GOT3 (cell line): ENCODE measurements at places on chromosomes 6 and 20.

GRCh38 chr6:68649669-68650068, 14.6 kb downstream of the ADGRB3 start:
- no peak for DNase-seq

- no peak for DNase-seq
Observed at GRCh38 chr20:10047427-10047826, 12.6 kb downstream of the ANKEF1 start.

DNA sequence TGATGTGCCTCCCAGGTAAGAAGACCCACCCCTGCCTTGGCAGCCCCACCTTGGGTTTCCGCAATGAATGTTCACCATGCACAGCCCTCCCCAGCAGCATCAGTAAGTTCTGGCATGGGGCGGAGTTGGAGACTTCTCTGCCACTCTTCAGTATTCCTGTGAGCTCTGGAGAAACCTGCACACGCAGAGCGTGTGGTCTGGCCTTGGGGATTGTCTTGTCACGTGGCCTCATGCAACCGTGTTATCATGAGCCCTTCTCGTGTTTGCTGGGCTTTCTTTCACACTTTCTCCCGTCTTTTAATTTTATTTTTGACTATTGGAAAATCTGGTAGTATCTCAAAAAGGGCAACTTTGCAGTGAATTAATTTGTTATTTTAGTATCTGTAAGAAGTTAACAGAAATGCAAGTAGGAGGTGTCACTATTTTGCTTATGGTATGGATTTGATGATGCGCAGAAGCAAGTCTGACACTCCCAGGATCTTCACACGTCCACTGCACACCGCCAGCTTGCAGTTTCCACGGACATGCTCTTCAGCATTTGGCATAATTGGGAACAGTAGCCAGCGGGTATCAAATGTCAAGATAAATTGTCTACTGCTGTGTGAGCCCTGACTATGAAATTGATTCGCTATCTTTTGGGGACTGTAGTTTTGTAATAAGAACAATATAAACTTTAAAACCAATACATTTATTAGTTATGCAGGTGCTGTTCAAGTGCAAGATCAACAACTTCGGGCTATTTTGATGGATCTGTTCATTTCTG, 463.5 kb downstream of the QKI start:
- DNase-seq: no peak

GRCh38 chr6:151285122-151285521, 45.4 kb downstream of the AKAP12 start:
- no peak for DNase-seq

GRCh38 chr6:107305391-107305790, 154.0 kb downstream of the PDSS2 start:
- DNase-seq: no peak

DNA sequence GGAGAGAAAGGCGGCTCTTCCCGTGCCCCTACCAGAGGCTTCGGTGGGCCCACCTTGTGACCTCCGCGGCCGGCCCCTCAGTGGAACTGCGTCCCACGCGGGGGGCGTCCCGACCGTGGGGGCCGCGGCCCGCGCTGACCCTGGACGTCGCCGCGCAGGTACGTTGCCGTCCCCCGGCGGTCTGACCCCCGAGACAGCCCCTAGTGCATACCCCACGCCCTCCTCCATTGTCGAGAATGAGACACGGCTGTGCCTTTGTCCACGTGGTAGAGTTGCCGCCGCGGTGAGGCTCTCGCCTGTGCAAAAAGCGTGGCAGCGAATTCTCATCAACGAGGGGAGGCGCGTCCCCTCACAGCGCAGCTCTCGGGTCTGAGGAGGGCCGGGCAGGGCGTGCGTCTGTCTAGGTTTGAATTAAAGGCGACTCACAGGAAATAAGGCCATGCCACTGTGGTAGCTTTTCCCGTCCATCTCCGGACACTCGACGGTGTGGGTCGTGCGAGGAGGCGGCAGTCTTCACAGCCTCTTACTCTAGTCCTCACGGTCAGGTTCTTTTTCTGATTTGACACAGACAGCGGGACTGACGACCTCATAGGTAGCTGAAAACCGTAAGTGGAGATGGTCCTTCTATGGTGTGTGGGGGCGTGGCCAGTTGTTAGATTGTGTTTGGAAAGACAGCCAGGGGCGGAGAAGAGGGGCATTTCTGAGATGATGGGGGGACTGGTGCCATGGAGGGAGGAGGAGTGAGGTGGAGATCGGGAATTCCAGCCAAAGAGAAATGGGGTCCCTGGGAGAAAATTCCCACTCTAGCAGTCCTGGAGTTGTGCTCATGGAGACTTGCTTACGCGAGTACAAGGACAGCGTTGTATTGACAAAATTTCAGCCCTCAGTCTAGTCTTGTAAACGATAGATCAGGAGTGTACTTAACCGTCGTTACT, 580 bp downstream of the NXT1 start:
- DNase-seq: peak; percentile 25

GRCh38 chr6:92521553-92521952, 897.8 kb downstream of the EPHA7 start:
- DNase-seq: no peak

- no peak for DNase-seq
Observed at GRCh38 chr20:33629979-33630378, 32.1 kb upstream of the C20orf144 start.

GRCh38 chr6:113276601-113277000, 580.5 kb upstream of the MARCKS start:
- no peak for DNase-seq

DNA sequence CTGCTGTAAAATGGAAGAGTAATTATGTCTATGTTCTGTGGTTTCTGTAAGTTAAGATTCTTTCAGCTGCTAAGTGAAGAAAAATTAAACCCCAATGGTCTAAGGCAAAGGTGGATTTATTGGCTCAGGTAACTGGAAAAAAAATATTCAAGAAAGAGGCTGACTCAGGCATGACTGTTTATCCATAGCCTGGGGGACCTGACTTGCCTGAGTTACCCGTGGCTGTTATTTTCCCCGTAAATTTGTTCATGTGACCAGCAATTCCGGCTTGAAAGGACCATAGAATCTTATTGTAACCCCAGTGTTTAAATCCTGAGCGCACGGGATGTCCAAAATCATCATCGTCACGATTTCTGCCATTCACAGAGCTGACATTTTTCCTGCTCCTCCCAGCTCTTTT, 32.3 kb upstream of the SULF2 start:
- DNase-seq: no peak

GRCh38 chr6:108598305-108598863, 37.7 kb downstream of the FOXO3 start:
- DNase-seq: no peak

- no peak for DNase-seq
Observed at GRCh38 chr6:147507162-147508041, 1.1 kb upstream of the SAMD5 start.

DNA sequence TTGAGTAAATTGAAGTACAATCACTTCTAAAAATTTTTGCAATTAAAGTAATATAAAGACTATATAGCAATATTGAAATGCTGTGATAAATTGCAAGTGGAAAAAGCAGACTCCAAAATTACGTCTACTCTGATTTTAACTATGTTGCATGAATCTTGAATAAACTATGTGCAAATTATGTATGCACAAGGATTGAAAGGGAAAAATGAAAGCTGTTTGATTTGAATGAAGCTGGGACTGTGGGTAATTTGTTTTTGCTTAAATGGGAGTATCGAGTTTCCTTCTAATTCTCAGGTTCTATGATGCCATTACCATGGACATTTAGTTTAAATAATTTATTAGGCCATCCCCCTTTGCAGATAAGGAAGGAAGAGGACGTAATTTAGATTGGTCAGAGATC, 198.7 kb upstream of the MYLIP start:
- DNase-seq: no peak

GRCh38 chr6:109393886-109394281, 11.6 kb upstream of the CD164 start:
- no peak for DNase-seq

DNA sequence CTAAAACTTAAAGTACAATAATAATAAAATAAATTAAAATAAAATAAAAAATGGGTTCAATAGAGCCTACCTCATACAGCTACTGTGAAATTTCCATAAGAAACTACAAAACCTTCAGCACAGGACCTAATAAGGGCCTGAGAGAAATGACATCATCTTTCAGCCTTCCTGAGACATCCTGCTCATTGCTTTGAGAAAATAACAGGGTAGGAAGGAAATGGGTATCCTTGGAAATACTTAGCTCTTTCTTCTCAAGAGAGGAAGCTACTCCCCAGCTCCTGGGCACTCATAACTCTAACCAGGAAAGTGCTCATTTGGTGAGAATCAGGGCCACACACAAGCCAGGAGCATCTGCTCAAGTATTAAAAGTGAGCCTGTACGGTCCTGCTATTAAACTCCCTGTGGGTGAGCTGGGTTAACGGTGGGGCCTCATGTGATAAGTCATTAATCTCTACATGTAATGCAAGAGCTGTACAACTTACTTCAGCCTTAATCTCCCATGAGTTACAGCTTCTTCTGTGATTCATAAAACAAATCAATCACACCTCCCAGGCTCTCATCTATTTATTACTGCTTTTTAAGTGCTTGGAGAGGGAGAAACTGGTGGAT, 141.4 kb downstream of the MAFB start:
- no peak for DNase-seq

DNA sequence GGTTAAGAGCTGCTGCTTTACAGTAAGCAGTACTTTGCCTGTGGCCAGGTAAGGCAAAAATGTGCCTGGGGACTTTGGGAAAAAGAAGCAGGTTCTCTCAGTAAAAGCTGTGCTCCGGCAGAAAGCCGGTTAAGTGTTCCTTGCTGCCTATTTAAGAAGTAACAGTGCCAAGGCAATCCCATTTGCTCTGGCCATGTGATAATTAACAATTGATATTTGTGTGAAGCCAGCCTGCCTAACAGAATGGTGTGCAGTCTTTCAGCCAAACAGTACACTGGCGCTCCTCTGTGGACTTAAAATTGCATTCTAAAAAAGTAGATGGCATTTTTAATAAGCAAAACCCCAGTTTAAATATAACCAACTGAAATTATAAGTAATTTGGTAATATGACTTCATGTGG, 430.3 kb downstream of the PLCB1 start:
- no peak for DNase-seq

- no peak for DNase-seq
Observed at GRCh38 chr6:116050737-116051136, 10.0 kb downstream of the FRK start.

DNA sequence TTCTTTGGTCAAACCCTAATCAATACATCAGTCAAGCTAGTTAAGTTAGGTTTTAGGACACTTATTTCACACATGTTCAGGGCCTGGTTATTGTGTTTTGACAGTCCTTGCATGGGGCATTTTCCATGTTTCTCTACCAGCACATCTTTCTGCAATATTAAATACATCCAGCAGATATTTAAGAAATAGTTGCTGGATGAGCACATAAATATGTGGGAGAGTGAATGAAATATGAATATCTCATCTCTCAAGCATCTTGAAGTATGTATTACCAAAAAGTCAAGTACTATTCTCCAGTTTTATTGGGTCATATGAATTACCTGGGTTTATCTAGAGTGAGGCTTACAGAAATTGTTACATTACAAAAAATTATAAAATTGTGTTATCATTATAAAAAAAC, 621.9 kb upstream of the GJE1 start:
- DNase-seq: no peak

DNA sequence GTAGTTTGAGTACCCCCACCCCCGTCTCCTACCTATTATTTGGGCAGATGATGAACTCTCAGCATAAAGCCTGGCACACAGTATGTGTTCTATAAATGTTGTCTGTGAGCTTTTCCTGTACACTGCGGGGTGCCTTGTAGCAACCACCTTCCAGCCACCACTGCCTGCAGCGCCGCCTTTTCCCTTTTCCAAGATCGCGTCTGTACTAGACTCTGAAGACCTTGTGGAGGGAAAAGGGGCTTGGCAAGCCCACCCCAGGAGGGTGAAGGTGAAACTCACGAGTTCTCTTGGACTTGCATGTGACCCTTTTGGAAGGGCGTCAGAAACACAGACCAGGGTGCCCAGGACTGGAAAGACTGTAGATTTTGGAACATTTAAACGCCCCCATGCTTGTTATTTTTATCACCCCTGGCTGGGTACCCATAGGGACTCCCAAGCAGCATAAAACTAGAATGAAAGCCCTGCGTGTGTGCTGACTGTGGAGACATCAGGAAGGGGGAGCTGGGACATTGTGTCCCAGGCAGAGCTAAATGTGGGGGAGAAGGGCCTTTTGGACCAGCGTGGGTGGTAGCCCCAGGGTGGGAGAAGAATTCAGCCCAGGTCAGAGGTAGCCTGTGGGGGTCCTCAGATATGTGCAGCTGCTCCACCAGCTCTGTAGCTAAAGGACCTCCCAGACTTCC, 8.3 kb downstream of the BAK1 start:
- no peak for DNase-seq

DNA sequence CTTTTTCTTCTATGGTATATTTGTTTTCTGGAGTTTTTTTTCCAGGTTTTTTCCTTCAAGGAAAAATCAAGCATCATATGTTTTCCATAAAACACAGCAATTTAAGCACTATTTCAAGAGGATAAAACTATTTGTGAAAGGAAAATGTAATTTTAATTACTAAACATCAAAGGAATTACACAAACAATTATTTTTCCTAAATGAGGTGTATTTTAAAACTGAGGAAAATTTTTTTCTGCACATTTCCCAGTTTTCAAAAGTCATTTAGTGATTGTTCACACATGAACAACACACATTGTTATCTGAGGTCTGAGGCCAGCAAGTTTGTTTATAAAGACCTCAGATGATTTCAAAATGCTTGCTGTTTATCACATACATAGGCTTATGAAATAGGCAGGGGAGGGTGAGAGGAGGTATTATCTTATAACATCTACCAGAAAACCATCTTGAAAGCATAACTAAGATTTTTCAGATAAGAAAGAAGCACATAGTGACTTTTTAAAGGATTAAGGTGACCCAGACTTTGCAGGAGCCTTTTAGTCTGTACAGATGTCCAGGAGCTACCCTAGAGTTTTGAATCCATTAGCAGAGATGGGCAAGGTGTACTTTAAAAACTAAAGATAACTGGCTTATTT, 381.6 kb downstream of the GJA1 start:
- no peak for DNase-seq

DNA sequence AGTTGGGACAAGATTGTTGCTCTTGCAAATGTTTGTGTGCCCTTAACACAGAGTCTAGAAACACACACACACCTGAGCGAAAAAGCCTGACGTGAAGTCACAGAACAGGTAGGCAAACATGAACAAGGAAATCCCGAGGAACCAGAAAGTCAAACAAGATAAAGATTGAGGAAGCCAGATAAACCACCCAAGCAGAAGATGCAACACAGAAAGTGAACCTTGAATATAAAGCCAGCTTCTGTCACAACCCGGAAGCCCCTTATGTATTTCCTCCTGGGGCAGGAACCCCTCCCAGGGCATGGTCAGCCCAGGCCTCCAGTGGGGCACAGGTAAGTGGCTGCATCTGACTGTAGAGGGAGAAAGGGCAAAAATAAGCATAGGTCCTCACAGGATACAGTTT, 158.2 kb upstream of the SUPT3H start:
- DNase-seq: no peak

GRCh38 chr6:122399055-122399347, 451 bp upstream of the HSF2 start:
- DNase-seq: no peak
